ENCODE measurements at places on chromosomes 2 and 18.

GRCh38 chr2:162711832-162712540 is 126.6 kb downstream of the KCNH7 start:
- DNase-seq = no peak

DNA sequence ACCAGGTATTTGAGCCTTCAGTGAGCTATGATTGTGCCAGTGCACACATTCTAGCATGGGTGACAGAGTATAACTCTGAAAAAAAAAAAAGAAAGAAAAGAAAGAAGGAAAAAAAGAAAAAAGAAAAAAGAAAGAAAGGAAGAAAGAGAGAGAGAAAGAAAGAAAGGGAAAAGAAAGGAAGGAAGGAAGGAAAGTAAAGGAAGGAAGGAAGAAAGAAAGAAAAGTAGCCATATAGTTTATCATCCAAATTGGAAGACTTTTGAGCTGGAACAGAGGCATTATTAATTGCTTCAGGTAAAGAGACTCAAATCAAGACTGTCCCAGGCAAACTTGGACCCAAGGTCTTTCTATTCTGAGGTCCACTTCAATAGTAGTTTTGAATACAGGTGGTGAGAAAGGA is 32.9 kb upstream of the ZEB2 start:
- no peak for DNase-seq

- DNase-seq = peak; percentile 15
Observed at GRCh38 chr2:41716497-41716896, 331.3 kb upstream of the PKDCC start.

GRCh38 chr2:43326101-43326825 is 99.9 kb upstream of the ZFP36L2 start:
- no peak for DNase-seq

DNA sequence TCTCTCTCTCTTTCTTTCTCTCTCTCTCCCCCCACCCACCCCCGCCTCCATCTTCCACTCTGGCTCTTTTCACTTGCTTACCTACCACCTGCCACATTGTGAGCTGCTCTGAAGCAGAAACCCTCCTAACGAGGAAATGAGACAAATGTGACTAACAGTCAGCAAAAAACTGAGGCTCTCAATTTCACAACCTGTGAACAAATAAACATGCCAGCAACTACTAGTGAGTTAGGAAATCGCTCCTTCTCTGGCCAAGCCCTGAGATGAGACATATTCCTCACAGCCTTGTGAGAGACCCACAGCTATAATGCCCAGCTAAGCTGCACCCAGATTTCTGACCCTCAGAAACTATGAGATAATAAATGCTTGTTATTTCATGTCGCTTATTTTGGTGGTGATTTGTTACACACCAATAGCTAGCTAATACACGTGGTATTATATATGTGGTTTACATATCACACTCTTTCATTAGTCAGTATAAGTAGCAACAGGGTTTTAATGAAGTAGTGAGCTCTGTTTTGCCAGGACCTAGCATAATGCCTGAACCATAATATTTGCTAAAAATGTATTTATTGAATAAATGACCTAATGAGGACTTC is 8.4 kb upstream of the ZNF521 start:
- no peak for DNase-seq

- DNase-seq = no peak
Observed at GRCh38 chr2:38978296-38978903, 88.7 kb downstream of the ARHGEF33 start.

DNA sequence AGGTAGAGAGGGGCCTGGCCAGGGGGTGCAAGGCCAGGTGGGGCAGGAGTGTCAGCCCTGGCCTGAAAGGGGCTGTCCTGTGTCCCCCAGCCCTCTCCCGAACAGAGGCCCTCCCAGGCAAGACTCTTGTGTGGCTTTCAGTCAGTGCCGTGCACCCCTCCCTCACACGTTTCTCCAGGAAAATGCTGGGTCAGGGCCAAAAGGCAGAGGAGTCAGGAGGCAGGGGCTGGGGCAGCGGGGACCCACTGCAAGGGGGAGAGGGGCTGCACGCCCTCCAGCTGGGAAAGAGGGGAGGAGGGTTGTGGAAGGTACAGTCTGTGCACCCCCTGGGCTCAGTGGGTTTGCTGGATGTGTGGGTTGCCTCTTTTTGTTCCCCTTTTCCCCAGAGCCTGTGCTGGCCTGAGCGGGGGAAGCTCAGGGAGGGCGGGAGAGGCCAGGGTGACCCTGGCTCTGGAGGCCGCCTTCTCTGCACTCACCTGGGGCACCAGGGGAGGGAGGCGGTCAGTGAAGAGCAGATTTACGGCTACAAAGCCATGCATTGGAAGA is 4.1 kb downstream of the KCNF1 start:
- DNase-seq = no peak

DNA sequence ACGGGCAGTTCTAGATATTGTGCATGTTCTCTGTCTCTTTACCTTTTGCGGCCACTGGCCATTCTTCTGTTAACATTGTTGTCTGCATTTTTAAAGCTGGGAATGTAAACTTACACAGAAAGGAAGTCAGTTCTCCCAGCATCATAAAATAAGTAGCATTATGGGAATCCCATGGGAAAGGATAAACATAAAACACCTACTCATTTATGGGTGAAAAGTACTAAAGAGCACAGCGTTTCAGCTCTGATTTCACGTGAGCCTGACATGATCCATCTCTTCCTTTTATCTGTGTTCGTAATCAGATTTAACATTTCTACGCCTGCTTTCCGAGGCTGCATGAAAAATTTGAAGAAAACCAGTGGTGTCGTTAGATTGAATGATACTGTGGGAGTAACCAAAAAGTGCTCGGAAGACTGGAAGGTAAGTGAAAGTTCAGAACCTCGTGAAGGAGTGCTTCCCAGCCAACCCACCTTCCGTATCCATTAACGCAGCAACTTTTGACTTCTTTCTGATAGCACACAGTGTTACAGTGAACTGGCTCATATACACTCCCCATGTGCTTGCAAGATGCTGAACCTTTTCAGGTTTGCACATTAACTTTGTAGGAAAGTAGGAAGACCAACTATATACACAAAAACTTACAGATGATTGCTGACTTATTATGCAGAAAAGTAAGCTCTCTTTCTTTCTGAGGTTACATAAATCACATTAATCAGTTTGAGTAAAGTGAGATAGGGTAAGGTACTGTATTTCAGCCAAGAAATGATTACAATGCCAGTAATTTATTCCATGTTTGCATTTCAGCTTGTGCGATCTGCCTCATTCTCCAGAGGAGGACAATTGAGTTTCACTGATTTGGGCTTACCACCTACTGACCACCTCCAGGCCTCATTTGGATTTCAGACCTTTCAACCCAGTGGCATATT is 86.5 kb upstream of the TTC39C start:
- DNase-seq = no peak

GRCh38 chr2:152638590-152638989 is 78.7 kb downstream of the PRPF40A start:
- DNase-seq = no peak

DNA sequence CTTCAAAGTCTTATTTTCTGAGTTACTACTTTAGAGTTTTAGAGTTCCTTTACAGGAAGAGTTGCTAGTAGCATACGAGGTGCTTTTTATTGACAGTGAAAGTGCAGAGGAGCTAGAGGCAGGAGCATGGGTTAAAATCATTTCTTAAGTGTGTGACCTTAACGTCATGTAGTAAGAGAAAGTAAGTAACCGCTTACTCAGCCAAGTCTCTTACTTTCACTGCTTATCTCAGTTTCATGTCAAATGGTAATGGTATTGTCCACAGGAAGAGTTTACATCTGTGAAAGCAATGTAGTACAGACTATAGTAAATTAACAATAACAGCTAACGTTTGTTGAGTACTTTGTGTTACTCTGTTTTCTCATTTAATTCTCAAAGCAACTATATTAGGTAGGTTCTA is 12.6 kb downstream of the NDUFAF7 start:
- DNase-seq = no peak

- no peak for DNase-seq
Observed at GRCh38 chr2:33209976-33210375, 263.2 kb downstream of the LTBP1 start.

DNA sequence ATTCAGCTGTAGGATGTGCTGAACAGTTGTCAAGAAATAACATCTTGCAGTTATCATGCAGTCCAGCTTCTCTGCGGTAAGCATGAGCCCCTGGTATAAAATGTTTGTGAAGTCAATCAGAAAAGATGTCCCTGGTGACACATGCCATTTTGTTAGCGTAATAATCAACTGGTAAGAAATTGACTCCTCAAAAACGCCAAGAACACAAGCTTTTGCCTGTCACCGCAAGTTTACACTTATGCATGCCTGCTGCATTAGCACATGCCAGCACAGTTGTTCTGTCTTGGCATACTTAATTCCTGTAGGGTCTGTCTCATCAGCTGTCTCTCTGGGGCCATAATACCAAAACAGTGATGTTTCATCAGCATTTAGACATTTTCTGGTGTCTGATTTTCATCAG is 524.8 kb upstream of the DSEL start:
- no peak for DNase-seq

Measured in NCI-H1930 (cell line).